ENCODE measurements at places on chromosomes 16 and 17.

GRCh38 chr16:30011714-30012504, 1.1 kb upstream of the DOC2A start:
- no peaks in the 10 kb centered on the region for H3K27me3 ChIP-seq
- H3K4me1 ChIP-seq: peaks cover 17% of the 10 kb centered on the region

- no peak overlapping the region for H3K27ac ChIP-seq
- peaks cover 6% of the 10 kb centered on the region for H3K27me3 ChIP-seq
- no peaks in the 10 kb centered on the region for H3K36me3 ChIP-seq
- no peak overlapping the region for H3K4me3 ChIP-seq
Measured at GRCh38 chr16:87459027-87459426, 33.8 kb downstream of the ZCCHC14 start.

- H3K4me1 ChIP-seq: no peaks in the 10 kb centered on the region
- no peak for DNase-seq
- no peak overlapping the region for H3K4me3 ChIP-seq
- H3K36me3 ChIP-seq: no peaks in the 10 kb centered on the region
- H3K27ac ChIP-seq: no peak overlapping the region
Measured at GRCh38 chr17:19497624-19498023, 36.0 kb upstream of the SLC47A1 start.

- peaks cover 6% of the 10 kb centered on the region for H3K4me1 ChIP-seq
- no peak overlapping the region for H3K27ac ChIP-seq
- peaks cover 6% of the 10 kb centered on the region for H3K36me3 ChIP-seq
- no peak for DNase-seq
- no peaks in the 10 kb centered on the region for H3K27me3 ChIP-seq
- H3K4me3 ChIP-seq: no peak overlapping the region
Measured at GRCh38 chr17:80006811-80007752, 28.6 kb downstream of the TBC1D16 start.

GRCh38 chr17:7786866-7787265, 47.2 kb upstream of the KDM6B start:
- no peak overlapping the region for H3K27ac ChIP-seq
- H3K36me3 ChIP-seq: no peaks in the 10 kb centered on the region

- no peaks in the 10 kb centered on the region for H3K4me1 ChIP-seq
- no peaks in the 10 kb centered on the region for H3K27me3 ChIP-seq
- no peak overlapping the region for H3K4me3 ChIP-seq
- no peak overlapping the region for H3K27ac ChIP-seq
Measured at GRCh38 chr17:50841949-50842354, 6.6 kb downstream of the WFIKKN2 start.

DNA sequence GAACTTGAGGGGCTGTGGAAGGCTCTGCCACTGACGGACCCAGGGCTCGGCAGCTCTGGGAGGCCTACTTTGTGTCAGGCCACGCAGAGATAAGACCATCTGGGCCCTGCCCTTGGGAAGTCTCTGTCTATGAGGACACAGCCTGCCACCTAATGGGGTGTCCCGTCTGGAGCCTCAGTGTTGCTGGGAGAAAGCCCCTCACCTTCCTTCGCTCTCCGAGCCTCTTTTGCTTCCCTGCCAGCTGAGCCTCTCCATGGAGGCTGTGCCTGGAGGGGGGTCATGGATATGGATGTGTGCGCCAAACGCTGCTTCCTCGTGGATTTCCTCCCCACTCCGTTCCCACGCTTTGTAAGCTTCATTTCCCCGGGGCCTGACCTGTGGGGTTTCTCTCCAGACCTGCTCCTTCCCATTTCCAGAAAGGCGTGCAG, 228.8 kb downstream of the SEC14L1 start:
- H3K27me3 ChIP-seq: no peaks in the 10 kb centered on the region
- no peak for DNase-seq
- H3K27ac ChIP-seq: no peak overlapping the region
- H3K4me3 ChIP-seq: no peak overlapping the region

DNA sequence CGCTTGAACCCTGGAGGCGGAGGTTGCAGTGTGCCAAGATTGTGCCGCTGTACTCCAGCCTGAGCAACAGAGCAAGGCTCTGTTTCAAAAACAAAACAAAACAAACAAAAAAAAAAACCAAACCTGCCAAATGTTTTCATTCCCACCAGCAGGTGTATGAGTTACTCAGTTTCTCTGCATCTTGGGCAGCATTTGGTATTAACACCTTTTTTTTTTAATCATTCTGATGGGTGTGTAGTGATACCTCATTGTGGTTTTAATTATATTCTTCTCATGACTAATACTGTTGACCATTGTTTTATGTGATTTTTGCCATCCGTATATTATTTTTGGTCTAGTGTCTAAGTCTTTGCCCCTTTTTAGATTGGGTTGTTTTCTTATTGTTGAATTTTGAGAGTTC, 15.3 kb downstream of the NFATC3 start:
- H3K27ac ChIP-seq: no peak overlapping the region
- H3K4me1 ChIP-seq: no peaks in the 10 kb centered on the region
- H3K4me3 ChIP-seq: no peak overlapping the region
- DNase-seq: no peak
- no peaks in the 10 kb centered on the region for H3K36me3 ChIP-seq

DNA sequence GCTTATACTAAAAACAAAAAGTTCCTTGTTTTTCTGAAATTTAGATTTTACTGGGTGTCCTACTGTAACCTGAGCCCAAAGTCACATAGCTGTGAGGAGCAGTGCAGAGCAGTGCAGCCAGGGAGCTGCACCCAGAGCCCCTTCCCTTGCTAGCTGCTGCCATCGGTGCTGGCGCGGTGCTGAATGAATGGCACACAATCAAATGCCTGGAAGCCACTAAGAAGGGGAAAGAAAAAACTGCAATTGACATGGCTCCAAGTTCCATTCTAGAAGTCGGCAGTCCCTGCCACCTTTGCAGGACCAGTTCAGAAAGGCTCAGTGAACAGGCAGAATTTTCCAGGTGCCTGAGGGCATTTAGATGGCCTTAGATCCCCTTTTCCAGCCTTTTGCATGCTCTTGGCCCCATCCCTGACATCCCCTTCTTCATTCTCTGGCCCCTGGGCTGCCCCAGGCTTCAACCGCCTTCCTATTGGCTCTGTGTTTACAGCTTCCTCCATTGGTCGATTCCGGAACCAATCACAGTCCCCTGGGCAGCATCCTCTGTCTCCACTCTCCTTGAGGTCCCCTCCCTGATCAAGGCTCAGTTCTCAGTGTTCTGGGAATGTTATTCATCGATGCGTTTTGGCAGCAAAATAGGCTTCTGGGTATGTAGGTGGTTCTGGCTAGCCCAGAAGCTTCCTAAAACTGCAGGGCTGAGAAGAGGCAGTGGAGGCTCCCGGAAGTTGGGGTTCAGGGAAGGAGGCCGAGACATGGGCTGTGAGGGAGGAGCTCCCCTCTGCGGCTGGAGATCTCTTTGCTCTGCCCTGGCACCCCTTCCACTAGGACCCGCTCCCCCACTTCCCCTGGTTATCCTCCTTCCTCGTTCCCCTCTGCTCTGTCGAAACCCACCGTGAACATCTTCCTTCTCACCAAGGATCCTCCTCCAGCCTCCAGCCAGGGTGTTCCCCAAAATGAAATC, 37.9 kb downstream of the ATP2C2 start:
- no peak overlapping the region for H3K27ac ChIP-seq
- no peaks in the 10 kb centered on the region for H3K36me3 ChIP-seq
- peaks cover 20% of the 10 kb centered on the region for H3K27me3 ChIP-seq
- no peaks in the 10 kb centered on the region for H3K4me1 ChIP-seq
- no peak overlapping the region for H3K4me3 ChIP-seq

- H3K4me1 ChIP-seq: peaks cover 88% of the 10 kb centered on the region
- DNase-seq: peak; percentile 82
- H3K27ac ChIP-seq: peak overlapping the region; percentile 98
- peaks cover 63% of the 10 kb centered on the region for H3K36me3 ChIP-seq
- H3K4me3 ChIP-seq: no peak overlapping the region
Measured at GRCh38 chr17:57603978-57604377, 141.1 kb downstream of the CCDC182 start.

DNA sequence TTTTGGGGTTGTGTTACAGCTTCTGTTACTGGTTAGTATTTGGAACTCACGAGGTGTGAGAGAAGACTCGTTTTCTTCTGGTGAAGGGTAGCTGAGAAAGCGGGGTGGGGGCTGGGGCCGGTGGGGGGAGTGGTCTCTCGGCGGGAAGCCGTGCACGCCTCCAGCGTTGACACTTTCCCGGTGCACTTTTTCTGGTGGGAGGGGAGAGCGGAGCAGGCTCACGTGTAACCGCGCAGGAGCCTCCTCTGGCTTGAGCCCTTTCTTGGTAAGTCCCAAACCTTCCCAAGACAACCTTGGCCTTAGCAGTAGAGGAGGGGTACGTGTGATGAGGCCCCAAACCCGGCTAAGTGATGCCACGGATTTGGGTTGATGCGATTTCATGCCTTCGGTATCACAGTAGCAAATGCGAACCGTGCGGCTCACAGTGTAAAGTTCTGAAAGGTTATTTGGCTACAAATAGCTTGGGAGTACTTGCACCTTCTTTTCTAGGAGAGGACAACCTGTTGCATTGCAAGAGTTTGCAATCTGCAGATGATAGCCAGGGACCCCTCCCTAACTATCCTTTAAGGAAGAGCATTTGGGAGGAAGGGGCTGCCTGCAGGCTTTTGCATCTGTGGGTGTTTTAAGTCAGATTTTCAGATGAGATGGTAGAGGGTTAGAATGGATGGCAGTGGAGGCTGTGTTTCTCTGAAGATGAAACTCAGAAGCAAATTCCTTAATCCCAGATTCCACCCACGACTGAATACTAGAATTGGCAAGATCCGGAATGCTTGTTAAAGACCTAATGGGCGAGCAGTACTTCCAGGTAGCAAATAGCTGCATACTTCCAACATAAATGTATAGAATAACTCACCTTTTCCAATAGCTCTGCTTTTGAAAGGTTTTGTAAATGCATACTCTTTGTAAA, 1.5 kb downstream of the HLF start:
- H3K27ac ChIP-seq: no peak overlapping the region
- H3K4me1 ChIP-seq: no peaks in the 10 kb centered on the region
- H3K4me3 ChIP-seq: no peak overlapping the region
- DNase-seq: no peak

DNA sequence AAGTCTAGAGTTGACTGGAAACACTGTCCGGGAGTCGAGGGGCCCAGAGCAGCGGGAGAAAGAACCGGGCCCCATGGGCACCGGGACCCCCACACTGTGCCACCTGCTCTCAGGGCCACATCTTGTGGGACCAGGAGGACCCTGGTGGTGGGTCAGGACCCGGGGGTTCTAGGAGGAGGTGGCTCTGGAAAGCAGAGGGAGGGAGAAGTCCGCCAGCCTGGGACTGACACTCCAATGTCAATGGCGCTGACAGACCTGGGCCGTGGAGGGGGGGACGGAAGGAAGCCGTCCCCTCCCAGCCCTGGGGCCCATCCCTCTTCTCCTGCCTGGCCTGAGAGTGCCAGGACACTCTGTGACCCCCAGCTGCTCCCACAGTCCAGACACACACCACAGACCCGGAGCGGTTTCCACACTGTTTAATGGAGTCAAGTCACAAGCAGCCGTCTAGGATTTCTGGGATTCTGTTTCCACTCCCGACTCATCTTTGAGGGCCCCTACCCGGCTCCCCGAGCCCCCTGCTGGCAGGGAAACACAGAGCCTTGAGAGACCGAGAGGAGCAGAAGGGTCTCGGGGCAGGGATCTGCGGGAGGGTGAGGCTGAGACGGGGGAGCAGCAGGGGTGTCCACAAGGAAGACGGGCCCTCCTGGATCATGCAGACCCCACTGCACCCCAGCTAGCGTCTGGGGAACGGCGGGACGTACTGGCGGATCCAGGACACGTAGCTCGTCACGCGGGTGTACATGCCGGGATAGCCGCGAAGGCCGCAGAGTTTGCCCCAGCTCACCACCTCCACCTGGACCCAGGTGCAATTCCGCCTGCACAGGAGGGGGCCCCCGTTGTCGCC, 23.5 kb upstream of the UBE2I start:
- no peak overlapping the region for H3K4me3 ChIP-seq
- no peaks in the 10 kb centered on the region for H3K4me1 ChIP-seq
- no peaks in the 10 kb centered on the region for H3K27me3 ChIP-seq
- DNase-seq: no peak
- H3K36me3 ChIP-seq: no peaks in the 10 kb centered on the region
- no peak overlapping the region for H3K27ac ChIP-seq

DNA sequence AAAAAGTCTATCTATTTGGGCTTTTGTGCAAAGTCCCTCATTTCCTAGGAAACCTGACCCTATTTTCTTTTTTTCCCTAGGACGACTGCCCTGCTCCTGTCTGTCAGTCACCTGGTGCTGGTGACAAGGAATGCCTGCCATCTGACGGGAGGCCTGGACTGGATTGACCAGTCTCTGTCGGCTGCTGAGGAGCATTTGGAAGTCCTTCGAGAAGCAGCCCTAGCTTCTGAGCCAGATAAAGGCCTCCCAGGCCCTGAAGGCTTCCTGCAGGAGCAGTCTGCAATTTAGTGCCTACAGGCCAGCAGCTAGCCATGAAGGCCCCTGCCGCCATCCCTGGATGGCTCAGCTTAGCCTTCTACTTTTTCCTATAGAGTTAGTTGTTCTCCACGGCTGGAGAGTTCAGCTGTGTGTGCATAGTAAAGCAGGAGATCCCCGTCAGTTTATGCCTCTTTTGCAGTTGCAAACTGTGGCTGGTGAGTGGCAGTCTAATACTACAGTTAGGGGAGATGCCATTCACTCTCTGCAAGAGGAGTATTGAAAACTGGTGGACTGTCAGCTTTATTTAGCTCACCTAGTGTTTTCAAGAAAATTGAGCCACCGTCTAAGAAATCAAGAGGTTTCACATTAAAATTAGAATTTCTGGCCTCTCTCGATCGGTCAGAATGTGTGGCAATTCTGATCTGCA, 12.9 kb downstream of the TMEM98 start:
- H3K27ac ChIP-seq: no peak overlapping the region
- peaks cover 3% of the 10 kb centered on the region for H3K27me3 ChIP-seq
- H3K4me3 ChIP-seq: no peak overlapping the region
- H3K4me1 ChIP-seq: no peaks in the 10 kb centered on the region
- H3K36me3 ChIP-seq: no peaks in the 10 kb centered on the region
- DNase-seq: no peak

GRCh38 chr17:82126556-82127314, 28.7 kb upstream of the FASN start:
- H3K36me3 ChIP-seq: peaks cover 20% of the 10 kb centered on the region
- DNase-seq: peak; percentile 90

- H3K4me1 ChIP-seq: no peaks in the 10 kb centered on the region
- no peak overlapping the region for H3K27ac ChIP-seq
Measured at GRCh38 chr17:72764632-72765041, 327.9 kb downstream of the SLC39A11 start.

GRCh38 chr16:87733190-87733589, 32.6 kb downstream of the KLHDC4 start:
- peaks cover 77% of the 10 kb centered on the region for H3K36me3 ChIP-seq
- no peaks in the 10 kb centered on the region for H3K27me3 ChIP-seq
- H3K4me1 ChIP-seq: no peaks in the 10 kb centered on the region
- no peak overlapping the region for H3K4me3 ChIP-seq
- no peak for DNase-seq
- no peak overlapping the region for H3K27ac ChIP-seq

DNA sequence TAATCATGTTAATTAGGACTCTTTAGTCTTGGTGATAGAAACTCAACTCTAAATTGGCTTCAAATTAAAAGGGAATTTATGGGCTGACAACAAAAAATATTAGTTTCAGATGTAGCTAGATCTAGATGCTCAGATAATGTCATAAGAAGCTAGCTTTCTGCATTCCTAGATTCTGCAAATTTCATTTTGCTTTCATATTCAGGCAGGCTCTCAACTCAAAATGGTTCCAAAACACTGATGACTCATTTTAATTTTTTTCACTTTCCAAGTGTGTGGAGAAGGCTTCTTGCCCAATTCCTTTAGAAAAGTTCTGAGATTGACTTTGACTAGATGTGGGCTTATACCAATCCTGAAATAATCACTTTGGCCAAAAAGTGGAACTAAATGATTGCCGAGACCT, 236.7 kb upstream of the GOT2 start:
- H3K27me3 ChIP-seq: no peaks in the 10 kb centered on the region
- H3K27ac ChIP-seq: no peak overlapping the region
- no peak for DNase-seq
- no peaks in the 10 kb centered on the region for H3K36me3 ChIP-seq
